ENCODE measurements at places on chromosomes 7 and 10.

GRCh38 chr10:113927440-113927839, 73.0 kb downstream of the NHLRC2 start:
- no peak for DNase-seq

DNA sequence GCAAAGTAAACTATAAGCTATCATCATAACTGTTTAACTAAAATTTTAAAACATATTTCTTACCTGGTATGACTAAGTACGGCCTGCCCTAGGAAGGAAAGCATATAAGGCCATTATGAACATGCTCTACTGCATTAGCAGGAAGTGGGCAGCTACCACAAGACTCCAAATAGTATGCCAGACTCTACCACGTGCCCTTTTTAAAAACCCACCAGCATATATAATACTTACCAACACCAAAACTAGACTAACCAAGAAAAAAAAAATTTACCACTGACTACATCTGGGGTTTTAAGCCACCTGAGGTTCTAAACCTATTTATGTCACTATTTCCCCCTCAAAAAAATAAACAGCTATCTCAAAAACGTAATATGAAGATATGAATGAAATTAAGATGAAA, 30.1 kb downstream of the NUDCD3 start:
- no peak for DNase-seq

DNA sequence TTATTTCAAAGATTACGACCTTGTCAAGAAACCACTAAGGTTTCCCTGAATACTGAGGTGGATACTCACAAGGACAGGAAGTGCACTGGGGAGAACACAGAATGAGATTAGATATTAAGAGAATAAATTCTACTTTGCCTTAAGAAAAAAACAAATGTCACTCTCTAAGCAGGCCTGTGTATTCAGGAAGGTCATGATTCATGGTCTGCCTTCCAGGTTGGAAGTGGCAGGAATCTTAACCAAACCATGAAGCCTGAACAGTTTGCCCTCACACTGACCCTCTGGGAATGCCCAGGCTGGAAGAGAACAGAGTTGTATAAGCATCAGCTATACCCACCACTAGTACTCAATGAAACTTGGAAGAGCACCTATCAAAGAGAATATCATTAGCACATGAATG, 227.6 kb downstream of the DGKI start:
- DNase-seq, result no peak

DNA sequence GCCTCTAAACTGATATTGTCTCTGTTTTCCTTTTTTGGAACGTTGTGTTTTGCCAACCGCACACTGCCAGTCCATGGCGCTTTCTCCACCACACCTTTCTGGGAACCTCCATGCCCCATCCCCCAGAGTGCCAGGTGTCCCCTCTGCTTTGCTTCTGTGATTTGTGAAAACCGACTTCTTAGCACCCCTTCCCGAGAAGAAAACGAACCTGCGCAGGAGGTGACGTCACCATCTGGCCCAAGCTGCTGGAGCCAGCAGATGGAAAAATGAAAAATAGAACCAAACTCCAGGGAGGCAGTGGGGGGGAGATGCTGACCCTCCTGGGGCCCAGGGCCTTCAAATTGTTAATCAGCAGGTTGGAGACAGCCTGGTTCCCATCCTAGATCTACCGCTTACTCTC, 103.8 kb downstream of the HTR5A start:
- no peak for DNase-seq

- no peak for DNase-seq
Measured at GRCh38 chr7:30022991-30023390, 3.5 kb downstream of the FKBP14 start.

GRCh38 chr7:98178321-98178720, 32.9 kb upstream of the BHLHA15 start:
- no peak for DNase-seq

DNA sequence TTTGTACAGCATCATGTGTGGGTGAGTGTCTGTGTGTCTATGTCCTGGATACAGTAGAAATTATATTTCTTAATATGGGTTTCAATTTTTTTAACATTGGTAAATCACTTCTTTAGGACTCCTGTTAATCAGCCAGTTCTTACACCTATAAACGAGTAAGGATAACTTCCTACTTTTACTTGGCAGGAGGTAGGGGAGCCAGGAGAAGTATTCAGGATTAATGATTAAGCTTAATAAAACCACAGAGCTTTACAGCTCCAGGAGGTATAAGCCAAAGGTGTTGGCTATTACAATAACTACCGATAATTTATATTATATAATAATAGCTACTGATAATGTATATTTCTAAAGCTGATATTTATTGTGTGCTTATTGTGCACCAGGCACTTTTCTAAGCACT, 1.7 kb upstream of the FAM3C start:
- no peak for DNase-seq

DNA sequence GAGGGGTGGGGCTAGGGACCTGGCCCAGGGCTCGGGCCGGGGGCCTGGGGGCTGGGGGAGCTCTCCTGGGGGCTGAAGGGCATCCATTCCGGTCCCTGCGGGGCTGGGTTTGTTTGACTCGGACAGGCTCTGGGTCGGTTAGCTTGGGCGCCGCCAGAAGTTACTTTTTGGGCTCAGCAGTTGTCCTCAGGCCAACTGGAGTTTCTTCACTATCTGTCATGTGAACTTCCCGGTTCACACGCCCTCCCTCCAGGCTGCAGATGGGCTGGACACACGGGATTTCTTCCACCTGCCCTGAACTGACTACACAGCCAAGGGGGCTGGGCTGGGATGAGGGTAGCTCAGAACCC, 3.8 kb downstream of the SLC4A2 start:
- no peak for DNase-seq

GRCh38 chr7:31047313-31048146, 4.6 kb upstream of the ADCYAP1R1 start:
- no peak for DNase-seq

- no peak for DNase-seq
Measured at GRCh38 chr10:114618722-114619121, 39.4 kb downstream of the ABLIM1 start.

- peak; percentile 2 for DNase-seq
Measured at GRCh38 chr10:78578929-78579328, 489.8 kb upstream of the ZMIZ1 start.

GRCh38 chr7:92876836-92877235, 40.5 kb upstream of the CDK6 start:
- no peak for DNase-seq

GRCh38 chr10:34638406-34639054, 176.6 kb downstream of the PARD3 start:
- DNase-seq, result peak; percentile 7
